Cortex of kidney (tissue), 1 donor: ENCODE measurements at places on chromosomes 13 and 19.

DNA sequence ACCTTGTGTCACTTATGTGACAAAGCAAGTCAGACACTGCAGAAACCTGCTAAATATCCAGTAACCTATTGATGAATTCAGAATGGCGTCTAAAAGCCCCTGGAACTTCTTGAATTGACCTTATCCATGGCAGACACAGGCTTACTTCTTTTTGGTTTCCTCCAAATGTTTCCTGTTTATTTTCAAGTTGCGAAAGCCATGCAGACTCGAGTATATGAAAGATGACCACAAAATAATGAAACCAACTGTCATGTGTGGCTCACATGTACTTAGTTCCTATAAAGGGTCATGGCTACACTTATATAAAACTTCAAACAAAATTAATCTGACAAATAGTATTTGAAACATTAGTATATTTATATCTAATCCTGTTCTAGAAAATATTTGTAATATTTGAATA, 113.1 kb upstream of the FNDC3A start:
- no peak for DNase-seq

- no peak for DNase-seq
Observed at GRCh38 chr19:46181388-46181779, 33.3 kb downstream of the IGFL2 start.

DNA sequence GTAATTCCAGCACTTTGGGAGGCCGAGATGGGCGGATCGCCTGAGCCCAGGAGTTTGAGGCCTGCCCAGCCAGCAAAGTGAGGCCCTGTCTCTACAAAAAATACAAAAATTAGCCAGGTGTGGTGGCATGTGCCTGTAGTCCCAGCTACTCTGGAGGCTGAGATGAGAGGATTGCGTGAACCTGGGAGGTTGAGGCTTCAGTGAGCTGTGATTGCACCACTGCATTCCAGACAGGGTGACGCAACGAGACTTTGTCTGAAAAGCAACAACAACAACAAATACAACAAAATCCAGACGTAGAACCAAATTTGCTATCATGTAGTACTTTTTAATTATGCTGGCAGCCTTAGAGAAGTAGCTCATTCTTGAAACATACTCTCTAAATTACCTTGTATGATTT, 277.1 kb downstream of the KLF5 start:
- DNase-seq, result no peak

DNA sequence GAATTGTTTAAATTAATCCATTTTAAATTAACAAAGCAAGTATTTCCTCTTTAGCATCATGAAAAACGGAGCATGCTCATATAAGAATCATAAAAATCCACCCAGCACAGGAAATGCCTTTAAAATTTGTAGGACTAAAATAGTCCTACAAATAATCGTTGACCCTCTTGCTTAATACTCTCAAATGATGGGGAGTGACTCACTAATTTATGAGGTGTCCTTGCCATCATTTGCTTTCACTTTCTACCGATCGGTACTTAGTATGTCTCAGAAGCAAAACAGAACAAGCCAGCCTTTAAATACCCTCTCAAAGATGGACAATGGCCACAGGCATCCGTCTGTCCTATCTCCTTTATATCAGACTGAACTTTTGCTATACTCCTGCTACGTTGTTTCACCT, 97.2 kb downstream of the SUCLA2 start:
- no peak for DNase-seq

DNA sequence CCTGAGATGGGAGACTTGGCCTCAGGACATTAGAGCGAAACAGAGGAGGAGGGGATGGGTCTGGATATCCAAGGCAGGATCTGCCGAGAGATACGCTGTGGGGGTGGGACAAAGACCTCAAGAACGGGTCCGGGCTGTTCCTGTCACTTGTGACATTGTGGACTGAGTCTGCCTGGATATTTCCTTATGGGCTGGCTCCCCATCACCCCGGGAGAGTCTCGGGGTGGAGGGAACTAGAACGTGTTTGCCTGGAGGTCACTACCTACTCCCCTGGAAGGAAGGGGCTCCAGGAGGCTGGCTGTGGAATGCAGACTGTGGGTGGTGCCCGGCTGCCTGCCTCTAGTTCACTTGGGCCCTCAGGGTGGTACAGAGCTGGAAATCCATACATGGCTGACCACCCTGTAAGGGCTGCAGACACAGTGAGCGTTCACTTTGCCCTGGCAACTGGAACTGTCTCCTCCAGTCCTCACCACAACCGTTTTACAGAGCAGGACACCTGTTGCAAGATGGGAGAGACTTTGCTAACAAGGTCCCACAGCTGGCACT, 26.4 kb downstream of the DNM2 start:
- DNase-seq, result no peak

GRCh38 chr13:77323858-77324257, 3.0 kb downstream of the MYCBP2 start:
- DNase-seq, result no peak

DNA sequence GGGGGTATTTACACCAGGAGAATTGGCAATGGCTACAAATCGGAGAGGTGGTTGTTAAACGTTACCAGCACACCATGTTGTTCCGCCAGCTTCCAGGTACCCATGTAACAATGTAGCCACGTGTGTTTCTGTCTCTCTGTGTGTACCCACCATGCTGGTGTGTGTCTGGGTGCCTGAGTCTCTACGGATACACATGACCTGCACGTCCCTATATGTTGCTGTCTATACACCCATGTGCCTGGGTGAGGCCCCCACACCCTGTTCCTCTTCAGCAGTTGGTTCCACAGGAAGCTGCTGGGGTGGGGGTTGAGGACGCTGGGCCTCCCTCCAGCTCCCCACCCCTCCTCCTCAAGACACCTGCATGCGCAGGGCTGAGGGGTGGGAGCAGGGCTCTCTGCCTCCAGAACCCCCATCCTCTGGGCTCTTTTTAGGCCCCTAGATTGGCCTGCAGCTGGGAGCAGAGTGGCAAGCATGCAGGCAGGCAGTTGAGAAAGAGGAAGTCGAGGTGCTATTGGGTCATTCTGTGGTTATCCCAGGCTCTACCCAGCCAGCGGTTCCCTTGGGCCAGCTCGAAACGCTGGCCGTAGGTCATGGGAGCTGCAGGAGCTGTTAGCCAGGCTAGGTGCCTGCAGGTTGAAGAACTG, at the start of gene ARHGEF18:
Gene ARHGEF18 (plus strand): TSS at position 351 of the 644 bp plus-strand sequence. CDS start 13,954 bp downstream, outside the sequence.
- DNase-seq, result no peak

DNA sequence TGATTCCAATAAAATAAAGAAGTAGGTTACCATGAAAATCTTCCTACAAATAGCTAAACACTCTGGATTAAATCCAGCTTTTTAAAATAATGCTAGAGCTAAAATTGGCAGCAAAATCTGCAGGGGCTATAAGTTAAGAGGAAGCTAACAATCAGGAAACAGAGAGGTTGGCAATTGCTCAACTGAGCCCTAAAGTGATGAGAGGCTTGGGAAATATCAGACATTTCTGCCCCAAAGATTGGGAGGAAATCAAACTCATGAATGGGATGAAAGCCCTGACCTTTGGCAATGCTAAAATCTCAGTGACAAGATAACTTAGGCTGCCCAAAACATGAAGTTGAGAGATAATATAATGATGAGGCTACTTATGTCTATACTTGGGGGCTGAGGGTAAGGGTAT, 1437.9 kb downstream of the EFNB2 start:
- no peak for DNase-seq

DNA sequence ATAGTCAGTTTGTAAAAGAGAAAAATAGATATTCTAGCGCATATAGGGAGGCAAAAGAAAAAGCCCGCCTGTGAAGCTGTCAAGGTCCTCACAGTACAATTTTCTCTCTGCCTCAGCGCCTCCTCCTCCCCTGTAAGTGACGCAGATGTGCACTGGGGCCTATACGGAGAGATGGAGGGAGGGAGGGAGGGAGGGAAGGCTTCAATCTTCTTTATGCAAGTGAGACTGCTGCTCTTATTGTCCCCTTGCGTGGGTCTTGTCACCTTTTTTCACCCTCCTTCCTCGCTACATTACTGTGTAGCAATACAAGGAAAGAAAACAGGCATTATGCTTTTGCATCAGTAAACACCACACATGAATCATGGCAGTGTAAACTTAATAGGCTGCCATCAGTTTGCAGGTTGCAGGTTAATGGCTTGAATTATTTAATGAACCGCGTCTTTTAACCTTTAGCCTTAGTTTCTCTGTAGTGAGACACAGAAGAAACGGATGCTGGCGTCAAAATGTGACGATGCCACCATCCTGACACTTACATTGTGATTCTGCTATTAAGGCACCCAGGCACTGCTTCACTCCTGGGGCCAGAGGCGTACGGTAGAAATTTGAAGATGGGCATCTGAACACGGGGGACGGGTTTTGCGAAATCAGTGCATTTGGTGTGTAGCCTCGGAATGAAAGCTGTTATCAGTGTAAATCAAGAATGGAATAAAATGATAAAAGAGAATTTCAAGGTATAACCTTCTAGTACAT, at the start of gene KLHL1:
Gene KLHL1 (minus strand): TSS at position 97 of the 750 bp plus-strand sequence. CDS start 753 bp downstream, outside the sequence.
- DNase-seq, result no peak

DNA sequence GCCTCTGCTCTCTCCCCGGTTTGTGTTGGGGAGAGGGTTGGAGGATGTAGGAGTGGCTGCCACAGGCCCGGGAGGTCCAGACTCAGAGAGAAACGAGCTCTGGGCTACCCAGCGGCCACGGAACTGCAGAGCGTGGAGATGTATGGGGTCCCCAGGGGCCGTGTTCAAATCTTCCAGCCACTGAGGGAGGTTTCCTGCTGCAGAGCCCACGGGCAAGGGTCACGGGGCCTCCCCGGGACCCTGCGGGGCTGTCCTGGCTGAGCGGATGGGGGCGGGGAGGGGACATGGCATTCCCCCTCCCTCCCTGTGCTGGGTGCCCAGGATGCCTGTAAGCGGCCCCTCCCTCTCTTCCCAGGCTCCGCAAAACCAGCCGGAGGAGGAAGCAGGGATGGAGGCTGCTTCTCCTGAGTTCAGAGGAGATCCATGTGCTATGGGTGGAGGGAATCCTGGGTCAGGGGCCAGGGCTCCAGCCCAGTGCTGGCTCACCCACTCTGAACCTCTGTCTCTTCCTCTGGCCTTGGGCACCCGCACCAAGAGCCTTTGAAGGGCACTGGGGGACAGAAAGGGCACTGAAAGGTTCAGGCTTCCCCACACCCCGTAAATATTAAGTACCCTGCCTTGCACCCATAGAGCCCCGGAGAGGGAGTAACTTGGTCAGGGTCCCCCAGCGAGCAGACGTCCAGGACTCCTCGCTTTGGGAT, 22.6 kb downstream of the SMIM24 start:
- no peak for DNase-seq

DNA sequence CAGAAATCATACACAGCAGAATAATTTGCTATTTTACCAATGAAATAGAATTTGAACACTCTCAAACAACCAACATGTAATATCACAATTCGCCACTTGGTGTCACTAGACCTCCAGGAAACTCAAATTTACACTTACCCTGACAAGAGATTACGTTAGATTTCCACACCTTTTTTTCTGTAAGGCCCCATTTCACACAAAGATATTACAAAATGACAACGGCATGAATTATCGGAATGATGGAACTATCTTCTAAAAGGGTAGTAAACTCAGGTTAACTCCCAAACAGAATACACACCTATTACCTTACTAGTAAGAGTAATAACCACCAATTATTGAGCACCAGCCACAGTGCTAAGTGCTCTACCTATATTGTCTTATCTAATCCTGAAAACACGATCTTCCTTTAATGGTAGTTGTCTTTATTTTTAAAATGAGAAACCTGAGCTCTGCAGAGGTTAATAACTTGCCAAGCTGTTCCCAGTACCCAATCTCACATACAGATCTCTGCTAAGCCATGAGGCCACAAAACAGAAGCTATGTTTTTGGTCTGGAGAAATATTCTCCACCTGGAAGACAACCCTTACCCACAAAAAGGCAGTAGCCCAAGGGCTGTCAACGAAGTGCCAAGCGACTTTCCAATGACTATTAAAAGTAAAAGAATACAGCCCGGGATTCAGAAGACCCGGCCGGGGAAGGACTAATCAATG, 152.4 kb downstream of the DCLK1 start:
- no peak for DNase-seq

DNA sequence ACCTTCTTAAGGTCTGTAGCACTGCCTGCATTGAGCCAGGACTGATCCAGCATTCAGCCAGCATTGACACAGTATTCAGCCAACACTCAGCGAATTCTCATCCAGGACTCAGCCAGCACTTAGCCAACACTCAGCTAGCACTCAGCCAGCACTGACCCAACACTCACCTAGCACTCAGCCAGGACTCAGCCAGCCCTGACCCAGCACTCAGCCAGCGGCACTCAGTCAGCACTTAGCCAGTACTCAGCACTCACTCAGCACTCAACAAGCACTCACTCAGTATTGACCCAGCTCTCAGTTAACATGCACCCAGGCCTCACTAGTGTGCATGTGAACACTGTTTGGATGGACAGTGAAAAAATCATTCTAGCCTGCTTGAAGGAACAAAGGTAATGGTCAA, 55.0 kb downstream of the TSHZ3 start:
- DNase-seq, result no peak

DNA sequence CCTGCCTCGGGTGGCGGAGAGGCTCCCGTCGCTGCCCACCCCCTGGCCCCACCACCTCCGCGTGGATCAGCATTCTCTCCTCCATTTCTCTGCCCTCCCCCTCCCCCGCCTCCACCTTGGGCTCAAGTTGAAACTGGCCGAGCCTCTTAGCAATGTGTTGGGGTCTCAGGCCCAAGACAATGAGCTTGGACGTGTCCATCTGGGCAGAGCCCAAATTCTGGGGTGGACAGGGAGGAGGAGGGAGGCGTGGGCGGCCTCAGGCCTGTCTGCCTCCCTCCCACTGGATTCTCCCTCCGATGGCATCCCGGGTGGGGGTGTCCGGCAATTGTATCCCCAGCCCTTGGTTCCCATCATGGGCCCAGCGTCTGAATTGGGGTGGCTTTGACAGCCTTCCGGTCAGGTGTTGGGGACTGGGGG, 1.2 kb downstream of the CELF5 start:
- no peak for DNase-seq

DNA sequence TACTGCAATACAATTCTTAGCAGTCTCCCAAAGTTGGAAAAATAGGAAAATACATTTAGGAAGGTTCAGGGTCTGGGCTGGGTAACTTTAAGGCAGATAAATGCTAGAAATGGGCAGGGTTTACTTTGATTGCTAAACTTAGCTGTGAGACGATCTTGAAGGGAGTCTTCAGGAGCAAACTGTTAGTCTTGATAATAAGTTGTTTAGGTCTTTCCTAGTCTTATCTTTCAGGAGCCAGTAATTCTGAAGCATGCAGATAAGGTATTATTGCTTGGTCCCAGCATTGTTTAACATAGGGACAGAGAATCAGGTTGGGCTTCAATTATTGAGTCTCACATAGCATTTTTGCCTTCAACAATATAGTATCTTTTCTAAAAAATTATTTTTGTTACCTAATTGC, 262.4 kb upstream of the MIR17HG start:
- DNase-seq, result no peak

- DNase-seq, result no peak
Observed at GRCh38 chr13:27482983-27483382, 32.6 kb upstream of the MTIF3 start.

DNA sequence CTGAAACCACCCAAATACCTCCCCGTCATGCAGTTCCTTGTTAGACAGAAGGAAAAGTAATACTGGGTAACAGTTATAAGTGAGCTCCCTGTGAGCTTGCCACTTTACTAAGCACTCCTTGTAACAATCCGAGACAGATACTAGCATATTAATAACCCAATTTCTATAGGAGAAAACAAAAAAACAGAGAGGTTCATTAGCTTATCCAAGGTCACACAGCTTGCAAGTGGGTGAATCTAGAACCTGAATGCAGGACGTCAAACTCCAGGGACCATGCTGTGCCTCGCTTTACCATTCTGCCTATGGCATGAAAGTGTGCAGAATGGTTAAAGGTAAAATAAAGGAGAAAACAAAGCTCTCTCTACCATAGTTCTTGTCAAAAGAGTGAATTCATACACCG, 15.4 kb downstream of the SIGLEC5 start:
- no peak for DNase-seq

GRCh38 chr13:32079587-32079986, 48.0 kb downstream of the FRY start:
- no peak for DNase-seq

GRCh38 chr19:55000761-55001160, 34.6 kb downstream of the NLRP2 start:
- no peak for DNase-seq
